Tibial nerve (tissue), 4 donors: ENCODE measurements at places on chromosomes 12 and 14.

DNA sequence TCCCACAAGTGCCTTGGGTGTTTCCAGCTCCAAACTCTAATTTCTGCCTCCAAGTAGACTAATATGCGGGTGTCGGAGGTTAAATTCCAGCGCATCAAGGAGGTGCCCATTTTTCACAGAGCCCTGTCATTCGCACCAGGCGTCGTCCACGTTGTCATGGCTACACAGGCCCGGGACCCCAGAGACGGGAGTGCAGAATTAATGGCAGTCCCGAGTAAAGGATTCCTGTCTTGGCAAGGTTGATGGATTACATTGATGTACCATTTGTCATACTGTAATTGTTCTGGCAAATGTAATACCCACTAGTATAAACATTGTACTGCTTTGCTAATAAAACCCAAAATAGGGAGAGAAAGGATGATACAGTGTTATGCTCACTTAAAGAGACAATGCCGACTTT is 222.9 kb upstream of the MYL2 start:
- H3K27ac ChIP-seq: no peak overlapping the region
- no peak for DNase-seq
- no peaks in the 10 kb centered on the region for H3K4me1 ChIP-seq
- no peak overlapping the region for H3K4me3 ChIP-seq

- H3K36me3 ChIP-seq: no peaks in the 10 kb centered on the region
- H3K27me3 ChIP-seq: no peaks in the 10 kb centered on the region
- H3K27ac ChIP-seq: no peak overlapping the region
- H3K4me1 ChIP-seq: peaks cover 7% of the 10 kb centered on the region
Measured at GRCh38 chr14:92943855-92944570, 21.1 kb downstream of the CHGA start.

DNA sequence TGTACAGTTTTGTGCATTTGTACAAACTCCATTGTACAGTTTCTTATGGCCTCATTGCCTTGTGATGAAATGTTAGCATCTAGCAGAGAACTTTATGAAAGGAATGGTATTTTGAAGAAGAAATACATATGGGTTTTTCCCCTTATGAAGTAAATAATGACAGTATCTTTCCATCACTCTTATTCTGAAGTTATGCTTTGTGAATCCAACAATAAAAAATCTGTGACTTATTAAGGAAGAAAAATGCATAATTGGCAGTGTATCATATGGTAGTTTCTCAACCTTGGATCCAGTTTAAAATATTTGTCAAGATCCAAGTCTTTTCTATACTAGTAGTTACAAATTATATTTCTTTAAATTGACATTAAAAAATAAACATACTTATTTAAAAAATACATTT is 859.1 kb upstream of the FLRT2 start:
- no peak for DNase-seq
- no peaks in the 10 kb centered on the region for H3K27me3 ChIP-seq
- no peaks in the 10 kb centered on the region for H3K4me1 ChIP-seq
- no peak overlapping the region for H3K27ac ChIP-seq
- H3K4me3 ChIP-seq: no peak overlapping the region

DNA sequence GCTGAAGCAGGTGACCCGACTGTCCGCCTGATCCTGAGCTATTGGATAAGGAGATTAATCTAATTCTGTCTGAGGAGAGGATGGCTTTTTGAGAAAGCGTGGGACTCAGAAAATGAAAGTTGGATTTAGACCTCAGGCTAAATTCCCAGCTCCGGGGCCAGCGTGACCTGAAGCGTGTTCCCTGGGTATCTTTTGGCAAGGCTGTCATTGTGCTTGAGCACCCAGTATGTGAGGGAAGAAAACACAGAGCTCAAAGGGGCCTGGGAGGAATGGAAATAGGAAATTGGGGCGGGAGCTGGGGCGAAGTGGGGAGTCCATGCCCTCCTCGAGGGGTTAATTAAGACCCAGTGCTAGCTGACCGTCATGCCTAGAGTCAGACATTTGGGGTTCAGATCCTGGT is 17.5 kb upstream of the CCDC63 start:
- H3K27ac ChIP-seq: no peak overlapping the region
- H3K36me3 ChIP-seq: no peaks in the 10 kb centered on the region
- no peak overlapping the region for H3K4me3 ChIP-seq
- H3K4me1 ChIP-seq: peaks cover 7% of the 10 kb centered on the region
- DNase-seq: no peak

- H3K36me3 ChIP-seq: no peaks in the 10 kb centered on the region
- H3K27ac ChIP-seq: no peak overlapping the region
- no peaks in the 10 kb centered on the region for H3K27me3 ChIP-seq
- no peak overlapping the region for H3K4me3 ChIP-seq
- no peak for DNase-seq
Measured at GRCh38 chr14:51895375-51895774, 35.0 kb downstream of the GNG2 start.

GRCh38 chr12:124520907-124521306 is 46.5 kb downstream of the NCOR2 start:
- H3K4me3 ChIP-seq: no peak overlapping the region
- H3K4me1 ChIP-seq: peaks cover 44% of the 10 kb centered on the region
- DNase-seq: no peak
- H3K27ac ChIP-seq: peak overlapping the region; percentile 99
- no peaks in the 10 kb centered on the region for H3K27me3 ChIP-seq

- no peaks in the 10 kb centered on the region for H3K27me3 ChIP-seq
- DNase-seq: no peak
- no peak overlapping the region for H3K4me3 ChIP-seq
- H3K27ac ChIP-seq: no peak overlapping the region
- H3K4me1 ChIP-seq: no peaks in the 10 kb centered on the region
Measured at GRCh38 chr12:58288190-58288589, 346.8 kb downstream of the ATP23 start.

- H3K27ac ChIP-seq: no peak overlapping the region
- no peak for DNase-seq
- H3K27me3 ChIP-seq: peaks cover 30% of the 10 kb centered on the region
- no peaks in the 10 kb centered on the region for H3K4me1 ChIP-seq
- H3K36me3 ChIP-seq: no peaks in the 10 kb centered on the region
Measured at GRCh38 chr14:92880851-92881250, 42.1 kb upstream of the CHGA start.

GRCh38 chr12:104189915-104190555 is 25.5 kb upstream of the TXNRD1 start:
- no peak for DNase-seq
- no peaks in the 10 kb centered on the region for H3K4me1 ChIP-seq
- H3K27ac ChIP-seq: no peak overlapping the region
- no peaks in the 10 kb centered on the region for H3K36me3 ChIP-seq

DNA sequence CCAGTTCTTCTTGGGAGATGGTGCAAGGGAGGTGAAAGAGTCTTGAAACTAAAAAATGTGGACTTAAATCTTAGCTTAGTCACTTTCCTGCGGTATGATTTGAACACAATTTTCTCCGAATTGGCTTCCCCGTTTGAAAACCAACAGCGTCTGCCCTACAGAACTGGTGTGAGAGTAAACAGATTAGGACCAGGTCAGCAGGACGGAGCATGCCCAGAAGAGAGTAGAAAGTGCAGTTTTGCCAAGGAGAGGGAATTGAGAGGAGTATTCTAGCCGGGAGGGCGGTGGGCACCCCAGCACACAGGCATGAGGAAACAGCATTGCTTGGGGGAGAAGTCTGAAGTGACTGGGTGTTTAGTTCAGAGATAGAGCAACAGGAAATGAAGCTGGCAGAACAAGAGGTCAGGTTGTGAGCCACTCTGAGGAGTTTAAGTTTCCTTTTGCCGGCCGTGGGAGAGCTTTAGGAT is 927.1 kb downstream of the VRK1 start:
- no peak for DNase-seq
- H3K4me3 ChIP-seq: no peak overlapping the region
- H3K27me3 ChIP-seq: no peaks in the 10 kb centered on the region
- peak overlapping the region; percentile 30 for H3K27ac ChIP-seq
- H3K36me3 ChIP-seq: no peaks in the 10 kb centered on the region

- no peaks in the 10 kb centered on the region for H3K36me3 ChIP-seq
- peak; percentile 33 for DNase-seq
- peak within 1 kb of the TSS; percentile 90 for H3K4me3 ChIP-seq
- peak within 1 kb of the TSS; percentile 96 for H3K27ac ChIP-seq
Measured at GRCh38 chr12:27779920-27780611, at the start of the genes KLHL42 and MANSC4. Gene KLHL42 (plus strand): TSS chr12:27780233. CDS start chr12:27780331, 98 bp downstream. Gene MANSC4 (minus strand): TSS chr12:27780236. CDS start chr12:27771276, 8,960 bp downstream.

- no peaks in the 10 kb centered on the region for H3K36me3 ChIP-seq
- H3K27me3 ChIP-seq: no peaks in the 10 kb centered on the region
- DNase-seq: peak; percentile 22
Measured at GRCh38 chr14:31950764-31951637, 126.1 kb upstream of the ARHGAP5 start.

DNA sequence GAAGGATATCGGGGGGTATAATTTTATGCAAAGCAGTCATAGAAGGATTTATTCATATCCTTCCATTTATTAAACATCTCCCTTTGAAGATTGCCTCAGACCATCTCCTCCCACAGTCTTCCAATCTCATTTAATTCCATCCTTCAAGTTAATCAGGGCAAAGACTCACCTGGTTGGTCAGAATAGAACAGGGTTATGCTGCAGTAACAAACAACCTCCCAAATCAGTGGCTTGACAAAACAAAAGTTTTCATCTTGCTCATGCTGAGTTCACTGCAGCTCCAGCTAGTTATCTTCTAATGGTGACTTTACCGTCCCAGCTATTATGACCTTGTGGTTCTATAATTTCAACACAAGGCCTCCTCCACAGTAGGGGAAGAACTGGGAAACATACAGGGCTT is 48.8 kb upstream of the MTERF2 start:
- H3K27me3 ChIP-seq: no peaks in the 10 kb centered on the region
- peaks cover 12% of the 10 kb centered on the region for H3K4me1 ChIP-seq
- no peak overlapping the region for H3K4me3 ChIP-seq
- H3K36me3 ChIP-seq: no peaks in the 10 kb centered on the region

DNA sequence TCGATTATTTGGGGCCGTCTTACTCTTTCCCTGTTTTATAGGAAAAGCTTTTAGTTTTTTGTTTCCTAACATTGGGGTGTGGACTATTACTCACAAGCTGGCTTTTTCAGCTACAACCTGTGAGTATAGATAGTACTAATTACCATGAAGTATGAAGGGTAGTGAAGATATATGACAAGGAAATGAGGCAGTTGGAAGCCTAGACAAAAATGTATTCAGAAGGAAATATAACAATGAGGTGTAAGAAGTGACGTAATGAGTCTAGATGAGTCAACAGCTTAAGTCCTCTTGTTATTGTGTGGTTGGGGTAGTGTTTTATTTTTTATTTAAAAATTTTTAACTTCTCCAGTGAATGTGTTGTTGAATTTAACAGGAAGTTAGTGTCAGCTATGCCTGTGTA is 804.5 kb downstream of the NRXN3 start:
- no peaks in the 10 kb centered on the region for H3K4me1 ChIP-seq
- H3K36me3 ChIP-seq: no peaks in the 10 kb centered on the region
- no peaks in the 10 kb centered on the region for H3K27me3 ChIP-seq

GRCh38 chr14:68951035-68951797 is 27.9 kb downstream of the ACTN1 start:
- H3K27ac ChIP-seq: peak overlapping the region; percentile 41
- DNase-seq: peak; percentile 81
- no peak overlapping the region for H3K4me3 ChIP-seq
- no peaks in the 10 kb centered on the region for H3K27me3 ChIP-seq
- peaks cover 91% of the 10 kb centered on the region for H3K4me1 ChIP-seq

DNA sequence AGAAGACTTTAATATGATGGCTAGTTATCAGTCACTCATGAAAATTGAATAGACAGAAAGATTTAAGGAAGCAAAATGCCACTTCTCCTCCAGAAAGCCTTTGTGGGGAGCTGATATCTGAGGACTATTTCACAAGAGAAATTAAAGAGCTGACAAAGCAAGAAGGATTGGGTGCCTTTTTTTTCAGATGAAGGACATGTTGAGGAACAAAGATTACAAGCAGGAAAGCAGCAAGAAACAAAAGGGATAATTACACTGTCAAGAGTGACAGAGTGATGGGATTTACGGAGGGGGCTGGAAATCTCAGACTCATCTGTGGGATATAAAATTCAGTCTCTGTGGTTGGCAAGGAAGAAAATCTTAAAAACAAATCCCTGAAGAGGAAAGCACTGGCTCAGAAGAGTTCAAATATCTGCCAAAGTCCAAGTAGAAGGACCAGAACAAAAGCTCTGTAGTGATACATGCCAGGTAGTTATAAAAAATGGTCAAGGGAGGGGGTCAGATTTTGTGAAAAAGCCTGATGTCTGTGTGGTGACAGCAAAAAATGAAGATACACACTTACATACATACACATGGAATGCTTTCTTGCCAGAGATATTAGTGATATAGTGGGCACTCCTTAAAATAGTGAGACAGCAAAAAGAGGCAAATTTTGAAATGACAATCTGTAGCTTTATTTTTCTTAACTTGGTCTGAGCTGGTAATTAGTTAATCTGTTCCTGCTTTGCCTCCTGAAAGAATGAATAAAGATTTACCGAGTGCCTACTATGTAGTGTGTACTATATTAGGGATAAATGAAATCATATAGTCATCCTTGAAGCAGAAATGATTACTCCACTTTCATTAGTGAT is 62.9 kb downstream of the EPS8 start:
- H3K27ac ChIP-seq: no peak overlapping the region
- no peak overlapping the region for H3K4me3 ChIP-seq
- no peaks in the 10 kb centered on the region for H3K27me3 ChIP-seq
- H3K4me1 ChIP-seq: peaks cover 23% of the 10 kb centered on the region

GRCh38 chr12:13790317-13790716 is 191.1 kb downstream of the GRIN2B start:
- H3K4me3 ChIP-seq: no peak overlapping the region
- no peaks in the 10 kb centered on the region for H3K36me3 ChIP-seq
- DNase-seq: no peak

DNA sequence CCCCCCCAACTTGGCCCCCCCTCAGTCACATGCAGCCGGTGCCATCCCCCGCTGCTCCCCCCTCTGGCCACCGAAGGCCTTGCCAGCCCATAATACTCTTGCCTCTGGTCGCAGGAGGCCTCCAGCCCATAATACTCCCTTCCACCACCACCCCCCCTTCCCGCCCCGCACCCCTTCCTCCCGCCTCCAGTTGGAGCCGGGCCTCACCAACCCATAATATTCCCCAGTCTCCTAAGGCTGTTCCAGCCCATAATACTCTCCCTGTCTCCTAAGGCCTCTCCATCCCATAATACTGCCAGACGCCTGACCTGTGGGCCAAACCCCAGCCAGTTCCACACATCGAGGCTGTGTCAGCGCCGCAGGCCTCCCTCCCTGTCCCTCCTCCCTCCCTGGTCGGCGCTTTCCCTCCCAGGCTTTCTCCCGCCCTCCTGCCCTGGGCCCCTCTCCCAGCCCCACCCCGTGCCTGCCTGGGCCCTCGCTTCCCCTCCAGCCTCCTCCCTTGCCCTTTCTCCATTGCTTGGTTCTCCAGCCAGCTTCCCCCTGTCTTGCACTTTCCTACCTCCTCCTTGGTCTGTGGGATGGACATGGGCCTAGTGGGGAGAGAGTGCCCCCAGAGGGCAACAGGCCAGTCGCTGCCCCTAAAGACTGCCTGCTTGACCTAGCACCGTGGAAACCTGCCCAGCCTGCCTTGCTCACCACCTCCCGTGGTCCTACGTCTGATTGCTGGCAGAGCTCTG is 6.8 kb upstream of the CHD4 start:
- H3K27ac ChIP-seq: peak overlapping the region; percentile 94
- H3K27me3 ChIP-seq: no peaks in the 10 kb centered on the region
- H3K4me3 ChIP-seq: peak overlapping the region; percentile 0
